Activated CD4-positive, alpha-beta T cell treated with anti-CD3 and anti-CD28 coated beads, Interleukin-2, amount 50 U/mL, for 4 hours (primary cell): ENCODE measurements at places on chromosomes 6 and 20.

DNA sequence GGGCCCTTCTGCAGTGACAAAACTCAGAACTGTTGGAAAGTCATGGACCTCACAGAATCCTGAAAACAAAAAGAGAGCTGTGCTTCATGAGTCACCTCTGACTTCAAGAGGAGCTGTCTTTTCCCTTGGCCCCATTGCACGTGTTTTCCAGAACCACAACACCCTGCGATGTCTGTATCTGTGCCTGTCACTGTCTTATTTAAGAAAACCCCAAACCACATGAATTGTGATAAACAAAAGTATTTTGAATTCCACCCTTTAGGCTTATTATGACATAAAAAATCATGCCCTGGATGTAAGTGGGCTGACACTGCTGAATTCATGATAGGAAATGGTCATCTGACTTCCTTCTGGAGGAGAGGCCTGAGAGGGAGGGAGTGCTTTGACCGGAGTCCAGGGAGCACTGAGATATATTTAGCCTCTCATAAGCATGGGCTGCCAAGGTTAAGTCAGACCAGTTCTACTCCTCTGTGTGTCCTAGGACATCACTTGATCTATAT is 96.4 kb upstream of the DUSP22 start:
- peak; percentile 55 for DNase-seq

- DNase-seq = no peak
Observed at GRCh38 chr6:150006961-150007464, 18.3 kb downstream of the RAET1L start.

GRCh38 chr20:7908905-7909304 is 31.4 kb downstream of the HAO1 start:
- no peak for DNase-seq

DNA sequence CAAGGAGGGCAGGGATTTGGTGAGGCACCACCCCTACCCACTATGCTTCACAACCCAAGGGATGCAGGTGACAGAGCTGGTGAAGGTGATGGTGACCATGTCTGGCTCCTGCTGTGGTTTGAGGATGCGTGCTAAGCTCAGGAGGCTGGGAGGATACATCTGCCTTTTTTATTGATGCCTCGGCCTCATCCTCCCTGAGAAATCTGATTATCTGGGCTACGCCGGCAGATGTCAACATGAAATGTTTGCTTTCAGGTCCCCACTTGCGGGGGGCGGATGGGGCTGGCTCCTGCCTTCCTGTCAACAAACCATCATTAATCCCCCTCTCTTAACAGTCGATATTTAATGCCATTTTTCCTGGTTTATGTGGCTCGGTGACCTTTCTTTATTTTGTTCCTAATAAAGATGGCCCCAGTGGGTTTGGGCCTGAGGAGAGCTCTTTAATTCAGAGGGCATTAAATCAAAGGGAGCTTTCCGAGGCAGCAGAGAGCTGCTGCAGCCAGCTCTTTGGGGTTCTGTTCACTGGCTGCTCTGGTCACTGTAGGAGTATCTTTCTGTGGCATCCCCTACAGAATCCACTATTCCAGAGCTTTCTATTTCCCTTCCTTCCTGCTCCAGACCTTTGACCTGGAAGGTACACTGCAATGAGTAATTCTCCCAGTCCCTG is 33.5 kb upstream of the LRFN2 start:
- no peak for DNase-seq

GRCh38 chr6:3601570-3601969 is 144.7 kb upstream of the SLC22A23 start:
- DNase-seq = no peak

DNA sequence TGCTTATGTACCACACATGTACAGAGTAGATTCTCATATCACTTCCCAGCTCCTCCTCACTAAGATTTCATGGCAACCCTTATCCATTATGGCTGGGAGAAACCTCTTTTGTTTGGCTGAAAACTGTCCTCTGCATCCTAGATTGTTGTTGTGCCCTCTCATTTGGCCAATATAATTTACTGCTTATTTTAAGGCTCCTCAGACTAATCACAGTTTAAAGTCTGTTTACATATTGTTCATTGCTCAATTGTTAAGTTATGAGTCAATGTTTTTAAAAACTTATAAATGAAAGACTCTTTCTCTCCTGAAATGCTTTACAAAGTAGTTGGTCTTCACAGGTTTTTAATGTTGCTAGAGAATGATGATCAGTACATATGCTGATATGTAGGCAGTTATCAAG is 57.3 kb downstream of the FAM83B start:
- no peak for DNase-seq

- DNase-seq = no peak
Observed at GRCh38 chr6:128333581-128334223, 186.7 kb downstream of the PTPRK start.

- no peak for DNase-seq
Observed at GRCh38 chr6:160321729-160322505, 26.3 kb upstream of the SLC22A3 start.

DNA sequence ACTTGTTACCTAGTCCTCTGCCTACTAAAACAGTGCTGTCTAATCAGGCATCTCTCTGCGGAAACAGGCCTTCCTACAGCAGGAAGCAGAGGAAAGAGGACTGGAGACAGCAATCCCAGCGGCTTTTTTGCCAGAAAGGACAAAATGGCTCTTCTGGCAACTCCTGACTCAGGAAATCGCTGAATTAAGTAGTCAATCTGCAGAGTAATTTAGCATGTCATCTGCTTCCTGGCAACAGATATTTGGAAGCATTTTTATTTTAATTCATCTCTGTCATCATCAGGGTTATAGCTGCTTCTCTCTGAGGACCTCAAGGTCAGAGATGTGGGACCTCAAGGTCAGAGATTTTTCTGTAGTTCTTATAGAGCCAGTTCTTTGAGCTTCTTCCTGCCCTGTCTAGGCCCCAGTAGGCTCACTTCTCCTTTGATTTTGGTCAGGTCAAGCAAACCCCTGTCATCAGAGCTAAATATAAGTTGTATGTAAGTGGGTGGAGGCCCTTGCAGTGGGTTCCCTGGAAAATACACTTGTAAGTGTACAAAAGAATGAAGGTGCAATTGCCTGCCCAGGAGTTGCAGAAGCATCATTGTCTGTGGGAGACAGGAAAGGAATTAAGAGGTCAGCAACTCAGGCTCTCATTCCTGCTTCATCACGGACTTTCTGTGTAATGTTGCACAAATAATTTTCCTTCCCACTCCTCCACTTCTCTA is 229.4 kb downstream of the ALDH8A1 start:
- DNase-seq = no peak

DNA sequence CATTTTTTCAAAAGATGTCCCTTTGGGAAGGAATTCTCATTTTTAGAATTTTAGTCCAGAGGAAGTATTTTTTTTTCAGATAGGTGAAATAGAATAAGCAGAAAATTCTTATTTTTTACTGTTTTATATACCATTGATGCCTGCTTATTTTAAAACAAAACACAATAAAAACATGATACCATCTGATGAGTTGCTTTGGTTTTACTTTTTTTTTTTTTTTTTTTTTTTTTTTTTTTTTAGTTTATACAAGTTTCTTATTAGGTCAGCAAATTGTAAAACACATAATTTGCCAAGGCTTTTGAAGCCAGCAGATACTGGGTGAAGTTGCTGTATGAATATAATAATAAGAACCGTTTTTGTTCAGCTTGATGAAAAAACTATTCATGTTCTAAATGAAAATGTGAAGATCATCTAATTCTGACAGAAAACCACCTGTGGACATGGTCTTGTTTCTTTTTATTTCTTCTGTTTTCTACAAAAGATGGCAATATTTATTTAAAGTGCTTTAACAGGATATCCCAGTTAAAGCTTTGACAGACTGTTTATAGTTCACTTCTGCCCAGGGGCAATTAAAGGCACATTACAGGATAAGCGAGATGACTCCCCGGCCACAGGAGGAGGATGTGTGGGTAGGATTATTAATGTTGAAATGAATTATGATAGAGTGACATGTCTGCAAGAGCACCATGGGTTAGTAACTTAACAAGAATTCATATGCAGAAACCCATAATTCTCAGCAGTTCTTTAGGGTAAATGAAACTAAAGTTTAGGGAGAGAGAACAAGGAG is 31.1 kb downstream of the MYB start:
- DNase-seq = no peak

DNA sequence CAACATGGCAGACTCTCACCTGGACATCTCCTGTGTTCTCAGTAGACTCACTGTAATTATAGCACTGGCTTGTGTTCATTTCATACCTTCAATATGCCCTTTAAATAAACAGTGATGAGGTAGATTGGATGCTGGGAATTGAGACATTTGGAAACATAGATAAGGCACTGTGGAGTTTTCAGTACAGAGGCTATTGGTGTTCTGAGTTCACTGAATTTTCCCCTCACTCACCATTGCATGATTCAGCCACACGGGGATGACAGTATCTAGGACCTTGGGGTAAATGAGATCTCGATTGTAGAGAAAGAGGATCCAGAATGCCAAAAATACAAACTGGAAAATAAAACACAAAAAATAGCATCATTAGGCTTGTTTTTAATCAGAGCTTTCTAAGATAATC is 12.6 kb downstream of the ADTRP start:
- DNase-seq = no peak

DNA sequence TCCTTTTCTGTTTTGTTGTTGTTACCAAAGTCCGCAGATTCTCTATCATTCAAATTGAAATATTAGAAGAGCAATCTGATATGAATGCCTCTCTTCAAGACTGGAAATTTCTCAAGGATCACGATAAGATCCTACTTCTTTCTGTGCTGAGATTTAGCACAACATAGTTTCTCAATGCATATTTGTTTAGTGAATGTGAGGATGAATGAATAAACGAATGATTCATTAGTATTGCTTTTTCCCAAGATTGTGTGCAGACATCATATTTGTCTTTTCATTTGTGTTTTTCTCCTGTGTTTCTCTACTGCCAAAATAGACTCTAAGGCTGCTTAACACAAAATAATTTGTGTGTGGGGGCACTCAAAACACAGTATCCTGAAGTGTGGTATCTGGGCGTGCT is 862.7 kb upstream of the MAP3K7 start:
- no peak for DNase-seq

DNA sequence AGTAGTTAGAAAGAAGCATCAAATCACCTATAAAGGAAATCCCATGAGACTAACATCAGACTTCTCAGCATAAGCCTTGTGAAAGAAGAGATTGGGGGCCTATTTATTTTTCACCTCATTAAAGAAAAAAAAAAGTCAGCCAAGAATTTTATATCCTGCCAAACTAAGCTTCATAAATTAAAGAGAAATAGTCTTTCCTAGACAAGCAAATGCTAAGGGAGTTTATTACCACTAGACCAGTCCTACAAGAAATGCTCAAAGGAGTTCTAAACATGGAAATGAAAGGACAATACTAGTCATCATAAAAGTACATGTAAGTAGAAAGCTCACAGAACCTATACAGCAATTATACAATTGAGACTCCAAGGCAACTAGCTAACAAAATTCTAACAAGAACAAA is 96.5 kb upstream of the OLIG3 start:
- DNase-seq = no peak

DNA sequence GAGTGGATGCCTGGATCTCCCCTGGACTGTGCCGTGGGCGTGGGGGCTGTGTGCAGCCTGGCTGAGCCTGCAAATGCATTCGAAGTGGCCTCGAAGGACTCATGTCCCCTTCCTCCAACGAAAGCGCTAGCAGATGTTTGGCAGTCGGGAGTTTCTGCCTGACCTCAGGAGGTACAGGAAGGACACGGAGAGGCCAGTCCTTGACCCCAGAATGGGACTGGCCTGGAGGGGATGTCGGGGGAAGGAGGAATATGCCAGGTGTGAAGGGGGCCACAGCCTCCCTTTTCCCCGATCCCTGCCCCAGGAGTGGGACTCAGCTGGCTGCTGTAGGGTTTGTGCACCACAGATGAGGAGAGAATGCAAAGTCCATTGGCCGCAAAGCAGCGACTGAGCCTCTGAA is 45.6 kb downstream of the APCDD1L start:
- DNase-seq = no peak

DNA sequence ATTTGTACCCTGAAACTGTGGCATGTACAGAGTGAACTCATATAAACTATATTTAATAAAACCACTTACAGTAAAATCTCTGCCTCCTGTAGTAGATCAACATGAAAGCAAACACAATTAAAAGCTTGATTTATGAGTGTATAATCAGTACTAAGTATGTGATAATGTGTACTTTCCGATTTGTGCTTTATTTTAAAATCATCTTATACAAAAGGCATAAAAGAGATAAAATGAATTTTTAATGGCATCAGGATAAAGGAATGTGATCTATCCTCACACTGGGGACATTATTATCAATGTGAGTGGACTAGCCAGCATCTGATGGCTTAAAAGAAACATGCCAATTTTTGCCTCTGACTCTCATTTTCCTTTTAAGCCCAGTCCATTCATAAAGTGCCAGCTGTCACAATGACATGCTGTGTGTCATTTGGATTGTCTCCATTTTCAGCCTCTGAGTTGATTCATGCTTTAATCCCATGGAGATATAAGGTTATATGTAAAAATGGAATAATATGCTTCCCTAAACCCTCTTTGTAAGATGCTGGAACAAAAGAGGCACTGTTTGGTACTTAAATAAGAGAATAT is 831.6 kb upstream of the EYS start:
- DNase-seq = no peak

DNA sequence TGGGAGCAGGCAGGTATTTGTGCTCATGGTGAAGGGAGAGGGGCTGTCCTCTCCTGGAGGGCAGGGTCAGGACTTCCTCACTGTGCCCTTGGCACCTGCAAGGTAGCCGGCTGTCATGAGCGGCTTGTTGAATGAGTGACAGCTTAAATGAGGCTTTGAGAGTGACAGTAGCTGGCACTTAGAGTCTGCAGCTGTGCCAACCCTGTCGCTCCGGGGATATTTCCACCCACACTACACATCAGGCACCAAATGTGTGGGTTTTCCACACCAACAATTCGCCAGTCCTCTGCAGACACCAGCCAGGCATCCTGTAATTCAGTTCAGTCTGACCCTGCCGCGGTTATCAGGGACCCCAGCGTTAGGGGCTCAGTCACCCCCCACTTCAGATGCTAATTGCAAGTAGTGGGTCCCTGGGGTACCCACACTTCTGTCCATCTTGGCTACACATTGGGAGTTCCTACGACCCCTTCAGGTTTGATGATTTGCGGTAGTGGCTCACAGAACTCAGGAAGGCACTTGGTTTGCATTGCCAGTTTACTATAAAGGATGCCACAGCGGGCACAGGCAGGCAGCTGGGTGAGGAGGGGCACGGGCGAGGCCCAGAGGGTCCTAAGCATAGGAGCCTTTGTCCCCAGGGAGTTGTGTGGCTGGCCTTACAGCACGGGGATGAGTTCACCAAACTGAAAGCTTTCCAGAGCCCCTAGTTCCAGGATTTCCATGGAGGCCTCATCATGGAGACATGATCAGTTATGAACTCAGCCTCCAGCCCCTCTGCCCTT is 9.1 kb downstream of the MTG2 start:
- DNase-seq = no peak

GRCh38 chr20:63096681-63097335 is 90.0 kb upstream of the BHLHE23 start:
- DNase-seq = no peak

- DNase-seq = no peak
Observed at GRCh38 chr6:11847515-11848345, 69.1 kb upstream of the ADTRP start.

- no peak for DNase-seq
Observed at GRCh38 chr6:99310553-99310952, 38.9 kb downstream of the FAXC start.

DNA sequence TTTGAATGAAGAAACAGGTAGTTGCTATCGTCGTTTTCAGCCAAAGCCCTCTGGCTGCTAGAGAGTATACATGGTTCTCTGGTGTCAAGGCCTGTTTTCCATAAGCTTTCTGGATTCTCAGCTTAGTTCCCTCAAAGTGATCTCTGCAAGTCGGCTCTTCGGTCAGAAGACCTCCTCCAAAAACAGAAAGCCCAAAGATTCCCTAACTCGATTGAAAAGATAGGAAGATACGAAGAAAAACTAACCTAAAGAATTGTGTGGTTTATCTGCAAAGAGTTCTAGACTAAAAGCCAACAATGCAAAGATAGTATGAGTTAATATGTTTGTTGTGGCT is 545 bp upstream of the ASCC3 start:
- no peak for DNase-seq
